Activated CD8-positive, alpha-beta memory T cell treated with anti-CD3 and anti-CD28 coated beads for 1 hour (primary cell): ENCODE measurements at places on chromosomes 1 and 21.

GRCh38 chr21:42479582-42479981 is 16.4 kb downstream of the RSPH1 start:
- no peak for DNase-seq

- no peak for DNase-seq
Measured at GRCh38 chr1:208080396-208081286, 163.5 kb downstream of the PLXNA2 start.

DNA sequence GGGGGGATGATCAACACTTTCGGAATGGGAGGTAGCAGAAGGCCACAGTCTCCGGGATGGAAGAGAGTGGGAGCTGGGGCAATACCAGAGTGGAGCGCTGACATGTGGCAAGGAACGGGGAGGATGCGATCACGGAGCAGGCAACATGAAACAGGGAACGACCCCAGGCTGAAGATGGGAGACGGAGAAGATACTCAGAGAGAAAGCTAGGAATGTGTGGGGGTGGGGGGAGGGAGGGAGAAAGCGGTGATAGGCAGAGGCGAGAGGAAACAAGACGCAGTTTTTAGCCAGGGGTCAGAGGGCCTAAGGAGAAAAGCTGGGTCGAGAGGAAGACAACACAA is 577 bp downstream of the RAB3GAP2 start:
- DNase-seq = no peak

DNA sequence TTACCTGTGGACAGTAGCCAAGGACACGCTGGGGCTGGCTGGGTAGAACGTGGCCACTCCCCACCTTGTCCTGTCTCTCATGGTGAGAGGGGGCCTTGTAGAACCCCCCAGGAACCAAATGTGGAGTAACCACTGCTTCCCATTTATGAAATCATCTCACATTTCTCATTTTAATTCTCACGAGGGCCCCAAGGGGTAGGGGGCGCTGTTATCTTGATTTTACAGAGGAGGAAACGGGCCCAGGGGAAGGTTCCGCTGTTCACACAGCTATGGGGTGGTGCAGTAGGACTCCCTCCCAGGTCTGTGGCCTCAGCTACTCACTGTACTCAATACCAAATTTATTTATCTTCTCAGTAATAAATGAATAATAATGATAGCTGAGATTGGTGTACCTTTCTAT is 5.5 kb downstream of the SMPDL3B start:
- peak; percentile 60 for DNase-seq

DNA sequence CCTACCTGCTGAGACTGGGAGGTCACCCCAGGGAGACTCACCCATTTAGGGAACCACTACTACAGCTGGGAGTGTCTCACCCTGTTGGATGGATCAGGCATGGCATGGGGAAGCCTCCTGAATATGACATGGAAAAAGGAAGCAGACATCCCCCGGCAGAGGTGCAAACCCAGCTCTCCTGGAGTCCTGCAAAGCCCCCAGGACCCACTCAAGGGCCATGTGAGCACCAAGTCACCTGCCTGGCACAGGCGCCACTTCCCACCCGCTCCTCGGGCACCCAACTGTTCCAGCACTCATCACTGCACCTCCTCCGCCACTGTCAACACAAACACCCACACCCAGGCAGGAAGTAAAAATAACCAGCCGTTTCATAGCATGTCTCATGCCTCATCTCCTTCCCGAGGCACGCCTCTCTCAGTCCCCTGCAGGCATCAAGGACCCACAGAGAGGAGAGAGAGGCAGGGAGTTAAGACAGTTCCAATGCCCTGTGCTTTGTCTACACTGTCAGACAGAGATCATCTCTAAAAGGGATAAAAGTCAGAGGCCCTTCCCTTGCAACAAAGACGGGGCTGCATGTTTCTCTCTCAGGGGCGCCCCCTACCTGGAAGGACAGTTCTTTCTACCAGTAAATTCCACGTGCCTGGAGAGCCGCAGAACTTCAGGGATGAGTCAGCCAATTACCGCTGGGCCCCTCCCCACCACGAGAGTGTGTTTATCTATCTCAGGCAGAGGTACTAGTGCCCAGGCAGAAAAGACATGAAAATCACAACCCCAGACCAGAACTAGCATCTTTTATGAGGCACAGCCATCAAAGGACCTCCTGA is 150.1 kb upstream of the SOD1 start:
- peak; percentile 18 for DNase-seq
